Peyer's patch (tissue), 4 donors: ENCODE measurements at places on chromosomes 12 and 14. TPM values are rescaled to one million over a fixed set of nuclear protein-coding genes. Genes with fewer than 3 reads are reported as not detected.
A peak's percentile ranks its signal among the peaks of the same experiment; 100 is the strongest.

- DNase-seq, result no peak
Observed at GRCh38 chr14:70096866-70097265, 91.9 kb downstream of the SLC8A3 start.

DNA sequence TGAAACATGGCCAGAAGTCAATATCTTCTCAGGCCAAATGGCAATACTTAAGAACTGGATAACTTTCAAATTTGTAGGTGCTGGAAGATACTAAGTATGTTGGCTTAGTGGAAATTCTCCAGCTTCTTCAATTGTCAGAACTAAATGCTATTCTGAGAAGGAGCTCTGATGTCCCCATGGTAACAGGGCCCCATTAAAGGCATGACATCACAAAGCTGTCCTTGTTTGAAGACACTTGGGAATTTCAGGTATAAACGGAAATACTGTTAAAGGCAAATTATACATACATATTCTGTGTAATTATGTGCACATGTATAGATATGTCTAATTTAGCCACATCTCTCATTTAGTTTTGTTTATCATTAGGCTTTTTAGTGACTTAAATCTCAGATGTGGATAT, 210.0 kb upstream of the SEL1L start:
- no peak for DNase-seq

GRCh38 chr14:23547924-23548323, 3.6 kb downstream of the ZFHX2 start:
- DNase-seq, result no peak

- DNase-seq, result no peak
Observed at GRCh38 chr12:89256060-89256459, 96.2 kb downstream of the DUSP6 start.

DNA sequence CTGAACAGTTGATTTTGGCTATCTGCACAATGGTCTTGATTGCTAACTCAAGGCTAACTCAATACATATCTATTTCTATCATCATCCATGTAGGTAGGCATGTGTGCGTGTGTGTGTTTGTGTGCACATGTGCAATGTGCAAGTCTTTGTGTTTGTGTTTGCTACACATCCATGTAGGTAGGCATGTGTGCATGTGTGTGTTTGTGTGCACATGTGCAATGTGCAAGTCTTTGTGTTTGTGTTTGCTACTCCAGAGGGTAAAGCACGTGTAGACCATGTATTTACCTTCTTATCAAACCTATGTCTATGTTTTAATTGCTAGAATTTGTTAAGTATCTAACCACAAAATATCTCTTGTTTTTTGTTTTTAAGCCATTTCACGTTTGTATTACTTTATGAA, 962.6 kb downstream of the LRFN5 start:
- no peak for DNase-seq

DNA sequence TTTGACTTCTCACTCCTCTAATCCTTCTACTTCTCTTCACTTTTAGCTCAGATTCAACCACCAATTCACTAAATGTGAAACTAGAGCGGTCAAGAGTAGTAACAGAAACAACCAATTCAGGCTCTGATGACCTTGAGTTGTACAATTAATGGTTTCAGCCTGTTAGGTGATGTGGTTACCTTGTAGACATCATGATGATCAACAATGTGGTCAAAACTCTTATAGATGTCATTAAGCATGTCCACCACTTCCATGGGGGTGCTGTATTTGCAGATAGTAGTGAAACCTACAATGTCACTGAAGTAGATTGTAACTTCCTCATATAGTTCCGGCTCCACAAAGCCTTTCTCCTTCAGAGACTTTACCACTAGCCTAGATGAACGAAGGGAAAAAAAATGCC, 54.1 kb upstream of the PLBD1 start:
- no peak for DNase-seq

GRCh38 chr12:101671157-101671791, 26.2 kb upstream of the CHPT1 start:
- peak; percentile 61 for DNase-seq

GRCh38 chr12:64457032-64457431, 5.1 kb downstream of the TBK1 start:
- no peak for DNase-seq

DNA sequence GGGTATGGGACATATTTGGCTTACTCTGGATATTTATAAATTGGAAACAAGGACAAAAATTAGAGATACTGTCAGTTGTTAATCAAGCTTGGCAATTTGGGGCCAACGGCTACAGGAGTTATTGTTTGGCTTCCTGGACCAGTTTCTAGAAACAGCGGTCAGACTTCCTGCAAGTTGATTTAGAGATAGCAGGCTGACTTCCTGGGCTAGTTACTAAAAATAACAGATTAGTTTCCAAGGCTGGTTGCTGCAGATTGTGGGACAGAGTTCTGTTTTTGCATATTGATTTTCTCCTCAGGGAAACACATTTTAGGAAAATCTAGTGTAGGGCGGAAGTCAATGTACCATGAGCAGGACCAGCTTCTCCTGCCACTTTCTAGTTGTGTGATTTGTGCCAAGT, 144.0 kb upstream of the TMPO start:
- no peak for DNase-seq

DNA sequence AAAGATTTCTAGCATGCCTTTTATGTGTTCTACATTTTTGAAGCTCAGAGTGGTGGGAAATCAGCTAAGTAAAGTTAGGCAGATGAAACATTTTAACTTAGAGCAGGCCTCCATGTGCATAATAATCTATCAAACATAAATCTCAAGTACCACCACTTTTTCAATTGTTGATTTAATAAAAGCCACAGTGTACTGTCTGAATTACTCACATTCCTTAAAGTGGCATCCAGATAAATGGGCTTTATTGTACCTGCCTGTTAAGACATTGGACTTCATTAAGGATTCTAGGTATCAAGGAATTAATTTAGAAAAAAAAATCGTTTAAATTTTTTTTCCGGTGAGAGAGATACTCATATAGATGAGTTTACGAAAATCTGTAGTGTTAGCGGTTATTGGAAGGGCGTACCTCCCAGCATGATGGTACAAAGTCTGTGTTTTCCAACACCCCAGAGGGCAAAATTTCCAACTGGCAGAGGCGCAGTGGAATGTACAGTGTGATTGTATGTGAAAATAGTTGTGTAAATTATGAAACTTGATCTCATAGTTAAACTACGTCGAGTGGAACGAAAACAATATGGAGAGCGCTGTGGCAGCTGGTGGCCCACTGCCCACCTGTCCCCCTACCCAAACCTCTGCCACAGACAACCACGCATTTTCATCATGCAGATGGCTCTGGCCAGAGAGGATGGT, 25.0 kb downstream of the ELK3 start:
- DNase-seq, result no peak

- DNase-seq, result no peak
Observed at GRCh38 chr14:78767436-78767835, 597.3 kb downstream of the NRXN3 start.

DNA sequence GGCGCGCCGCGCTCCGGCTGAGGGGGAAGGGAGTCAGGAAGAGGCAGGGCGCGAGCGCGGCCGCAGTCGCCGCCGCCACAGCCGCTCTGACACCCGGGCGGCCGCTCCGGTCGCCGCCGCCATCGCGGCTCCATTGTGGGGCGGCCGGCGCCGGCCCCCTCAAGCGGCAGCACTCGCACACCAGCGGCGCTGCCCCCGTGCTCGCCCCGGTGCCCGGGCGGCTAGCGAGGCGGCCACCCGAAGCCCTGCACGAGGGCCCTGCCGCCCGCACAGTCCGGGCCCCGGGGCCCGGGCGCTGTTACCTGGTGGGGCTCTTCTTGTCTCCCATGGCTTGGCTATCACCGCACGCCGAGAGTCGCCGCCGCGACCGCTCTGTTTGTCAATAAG, 202 bp downstream of the YAF2 start:
- DNase-seq, result no peak

- DNase-seq, result peak; percentile 84
Observed at GRCh38 chr12:12715459-12716150, 1.6 kb upstream of the CDKN1B start.

DNA sequence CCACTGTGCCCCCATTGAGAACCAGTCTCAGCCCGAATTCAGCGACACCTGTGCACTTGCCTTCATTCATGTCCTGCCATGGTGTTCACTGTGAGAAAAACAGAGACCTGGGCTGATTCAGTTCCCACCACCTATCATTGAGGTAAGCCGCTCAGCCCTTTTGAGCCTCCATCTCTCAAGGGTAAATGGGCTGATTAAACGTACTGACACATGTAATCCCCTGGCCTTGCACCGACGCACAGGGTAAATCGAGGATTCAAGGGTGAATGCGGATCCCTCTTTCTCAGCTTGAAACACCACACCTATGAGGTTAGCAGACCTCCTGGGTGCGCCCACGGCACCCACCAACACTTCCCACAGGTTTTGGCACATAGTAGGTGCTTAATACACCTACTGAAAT, 69.7 kb downstream of the C14orf132 start:
- peak; percentile 17 for DNase-seq

GRCh38 chr12:94704452-94705306, 54.3 kb upstream of the TMCC3 start:
- no peak for DNase-seq

DNA sequence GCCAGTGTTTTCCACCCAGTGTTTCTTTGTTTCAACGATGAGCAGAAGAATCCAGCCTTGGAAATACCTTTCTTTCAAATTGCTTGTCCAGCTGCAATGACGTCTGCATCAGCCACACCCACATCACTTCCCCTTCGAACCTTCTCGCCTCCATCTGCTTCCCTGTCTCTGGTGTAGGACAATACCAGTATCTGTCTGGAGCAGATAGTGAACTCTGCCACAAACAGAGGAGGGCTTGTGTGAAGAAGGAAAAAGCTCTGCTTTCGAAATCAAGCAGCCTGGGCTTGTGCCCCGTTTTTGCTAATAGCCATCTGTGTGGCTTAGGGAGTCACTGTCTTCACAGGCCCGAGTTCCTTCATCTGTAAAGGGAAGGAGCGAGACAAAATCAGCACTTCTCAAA, 415.4 kb downstream of the ZFP36L1 start:
- peak; percentile 66 for DNase-seq

DNA sequence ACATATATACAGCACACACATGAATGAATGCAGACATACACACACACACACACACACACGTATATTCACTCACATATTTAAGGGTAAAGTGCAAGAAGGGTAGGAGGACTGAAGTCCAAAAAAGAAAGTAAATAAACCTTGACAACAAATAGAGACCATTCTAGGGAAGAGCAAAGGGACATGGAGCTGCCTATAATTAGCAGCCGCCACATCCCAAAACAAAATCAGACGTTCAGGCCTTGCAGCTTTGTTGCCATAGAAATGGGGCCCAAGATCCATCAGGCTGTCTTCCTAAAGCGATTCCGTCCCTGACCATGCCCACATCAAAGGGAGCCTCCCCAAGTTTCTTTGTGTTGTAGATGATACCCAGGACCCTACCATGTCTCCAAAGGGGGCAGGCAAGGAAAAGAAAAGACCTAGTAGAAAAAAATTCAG, 703.5 kb upstream of the TBX3 start:
- no peak for DNase-seq

GRCh38 chr12:64983771-64984278, 137.3 kb downstream of the WIF1 start:
- no peak for DNase-seq

DNA sequence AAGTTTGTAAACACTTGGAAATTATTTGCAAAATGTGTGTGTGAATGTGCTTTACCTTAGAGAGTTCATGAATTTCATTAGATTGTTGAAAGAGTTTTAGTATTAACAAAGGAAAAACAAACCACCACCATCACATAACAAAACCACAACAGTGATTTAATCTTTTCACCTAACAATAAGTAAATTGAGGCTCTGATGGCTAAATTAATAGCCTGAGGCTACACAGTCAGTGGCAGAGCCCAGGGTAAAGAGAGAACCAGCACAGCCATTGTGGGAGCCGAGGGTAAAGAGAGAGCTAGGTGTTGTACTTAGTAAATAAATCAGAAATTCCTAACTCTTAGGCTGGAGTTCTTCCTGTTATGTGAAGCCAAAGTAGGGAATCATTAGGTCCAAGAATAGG, 51.2 kb upstream of the CAPRIN2 start:
- no peak for DNase-seq

- no peak for DNase-seq
Observed at GRCh38 chr14:100135073-100135472, 24.4 kb downstream of the DEGS2 start.

DNA sequence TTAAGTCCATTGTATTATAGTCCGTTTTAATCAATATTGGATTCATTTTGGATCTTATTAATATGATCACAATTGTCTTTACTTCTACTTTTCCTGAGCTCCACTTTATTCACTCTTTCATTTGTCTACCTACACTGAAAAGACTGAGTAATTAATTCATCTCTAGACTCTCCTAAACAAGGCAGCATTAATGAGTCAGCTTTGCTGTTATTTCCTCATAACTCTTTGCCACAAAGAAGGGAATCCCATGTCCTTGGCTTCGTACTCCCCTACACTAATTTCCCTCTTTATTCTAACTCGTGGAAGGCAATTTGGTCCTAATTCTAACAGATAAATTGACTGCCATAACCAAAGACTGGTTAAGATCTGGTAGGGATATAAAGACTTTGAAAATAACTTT, 91.9 kb downstream of the ARMH4 start:
- DNase-seq, result no peak

GRCh38 chr14:74945852-74946658, 9.3 kb downstream of the PGF start:
- DNase-seq, result peak; percentile 78

- DNase-seq, result no peak
Observed at GRCh38 chr12:62196146-62196545, 64.1 kb upstream of the USP15 start.

- DNase-seq, result no peak
Observed at GRCh38 chr12:6758506-6759095, 5.7 kb upstream of the MLF2 start.

Gene CMKLR1
- 6.3 TPM for total RNA-seq

Gene TCP11L2
- total RNA-seq, result 39.9 TPM

Gene TBC1D30
- 7.8 TPM for total RNA-seq

Gene CCDC197
- not detected for total RNA-seq

Gene COQ6
- 72.6 TPM for total RNA-seq

Gene SLC10A1
- total RNA-seq, result not detected

Gene FBLN5
- total RNA-seq, result 30.5 TPM

Gene EML5
- 3.3 TPM for total RNA-seq

Gene SERPINA5
- total RNA-seq, result not detected

Gene DDN
- 0.27 TPM for total RNA-seq

Gene SLC17A8
- 83.1 TPM for total RNA-seq

Gene DCAF11
- total RNA-seq, result 214 TPM

Gene INTS13
- 4.3 TPM for total RNA-seq

Gene VDR
- 75.1 TPM for total RNA-seq

Gene BEGAIN
- total RNA-seq, result 31.8 TPM

Gene DENND5B
- total RNA-seq, result 59.2 TPM

Gene KLC1
- 125 TPM for total RNA-seq
